ENCODE measurements at places on chromosomes 3 and 15. TPM values are rescaled to one million over a fixed set of nuclear protein-coding genes. Genes with fewer than 3 reads are reported as not detected.

DNA sequence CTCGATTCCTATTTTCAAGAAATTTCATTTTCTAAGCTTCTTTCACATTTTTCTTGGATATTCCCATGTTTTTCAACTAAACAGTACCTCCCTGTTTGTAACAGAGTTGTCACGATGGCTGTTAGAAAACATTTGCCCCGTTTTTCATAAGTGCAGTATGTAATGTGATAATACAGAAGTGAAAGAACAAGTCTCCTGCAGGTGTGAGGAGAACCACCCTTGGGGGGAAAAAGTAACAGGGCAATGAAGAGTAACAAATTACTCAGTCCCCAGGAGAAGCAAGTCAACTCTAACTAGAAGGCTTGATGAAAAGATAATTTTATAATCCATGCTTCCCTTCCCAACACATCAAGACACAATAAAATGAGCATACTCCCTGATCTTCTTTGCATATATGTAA is 493.3 kb downstream of the FOXP1 start:
- H3K4me1 ChIP-seq = no peaks in the 10 kb centered on the region
- no peak for DNase-seq
- H3K27me3 ChIP-seq = no peaks in the 10 kb centered on the region
- H3K27ac ChIP-seq = no peak overlapping the region
- H3K4me3 ChIP-seq = no peak overlapping the region

GRCh38 chr3:95751509-95751908 is 1062.9 kb upstream of the EPHA6 start:
- H3K4me1 ChIP-seq = no peaks in the 10 kb centered on the region
- H3K27ac ChIP-seq = no peak overlapping the region
- DNase-seq = no peak
- H3K4me3 ChIP-seq = no peak overlapping the region

- no peaks in the 10 kb centered on the region for H3K27me3 ChIP-seq
- no peaks in the 10 kb centered on the region for H3K36me3 ChIP-seq
- no peak for DNase-seq
- no peak overlapping the region for H3K27ac ChIP-seq
- H3K4me3 ChIP-seq = no peak overlapping the region
These were observed 30.5 kb downstream of the ACAN start for GRCh38 chr15:88833731-88834100.

Gene SLC2A2
- total RNA-seq = 0.20 TPM

DNA sequence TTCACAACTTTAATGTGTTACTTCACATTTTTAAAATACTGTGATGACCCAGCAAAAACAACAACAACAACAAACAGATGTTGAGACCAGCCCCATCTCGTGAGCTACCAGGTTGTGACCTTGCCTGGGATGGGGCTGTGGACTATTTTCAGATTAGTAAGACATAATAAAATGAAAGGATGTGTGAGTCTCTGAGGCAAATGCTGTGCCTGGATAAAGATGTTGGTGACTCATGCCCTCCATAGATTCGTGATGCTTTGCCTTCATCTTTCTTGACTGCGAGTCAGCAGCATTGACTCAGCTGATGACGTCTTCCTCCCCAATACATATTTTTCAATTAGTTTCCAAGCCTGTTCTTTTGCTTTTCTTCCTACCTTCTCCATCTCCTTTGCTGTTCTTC is 453.0 kb upstream of the CFAP20DC start:
- H3K27me3 ChIP-seq = no peaks in the 10 kb centered on the region
- H3K27ac ChIP-seq = no peak overlapping the region
- no peaks in the 10 kb centered on the region for H3K36me3 ChIP-seq

- no peaks in the 10 kb centered on the region for H3K36me3 ChIP-seq
- H3K27me3 ChIP-seq = peaks cover 27% of the 10 kb centered on the region
- no peaks in the 10 kb centered on the region for H3K4me1 ChIP-seq
These were observed 7.3 kb downstream of the TBC1D2B start for GRCh38 chr15:78070049-78070700.

Gene TMIE
- 1.0 TPM for total RNA-seq

Gene FBXL2
- 18.2 TPM for total RNA-seq

Measured in endodermal cell (in vitro differentiated cells).